Urothelium cell line (cell line): ENCODE measurements at places on chromosomes 5 and 9.

DNA sequence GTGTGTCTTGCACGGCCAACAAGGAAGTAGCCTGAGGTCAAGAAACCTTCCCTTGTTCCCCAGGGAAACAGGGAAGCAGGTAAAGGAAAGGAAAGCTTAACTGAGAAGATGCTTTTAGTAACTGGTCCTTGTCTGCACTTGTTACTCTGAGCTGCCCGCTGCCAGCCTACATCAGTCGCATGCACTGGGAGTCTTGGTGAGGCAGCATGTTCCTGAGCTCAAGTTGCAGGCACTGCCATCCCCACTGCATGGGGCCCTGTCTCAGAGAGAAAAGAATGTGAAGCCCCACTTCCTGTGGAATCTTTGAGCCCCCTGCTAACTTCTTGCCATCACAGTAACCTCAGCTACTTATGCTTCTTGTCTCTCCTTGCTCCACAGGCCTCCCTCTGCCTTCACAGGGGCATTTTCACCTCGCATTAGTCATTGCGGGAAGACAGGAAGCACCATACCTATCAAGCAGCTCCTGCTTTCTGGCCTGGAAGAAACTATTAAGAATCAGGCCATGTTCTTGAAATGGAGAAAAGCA is 344.1 kb upstream of the ADAMTSL1 start:
- no peak for DNase-seq

DNA sequence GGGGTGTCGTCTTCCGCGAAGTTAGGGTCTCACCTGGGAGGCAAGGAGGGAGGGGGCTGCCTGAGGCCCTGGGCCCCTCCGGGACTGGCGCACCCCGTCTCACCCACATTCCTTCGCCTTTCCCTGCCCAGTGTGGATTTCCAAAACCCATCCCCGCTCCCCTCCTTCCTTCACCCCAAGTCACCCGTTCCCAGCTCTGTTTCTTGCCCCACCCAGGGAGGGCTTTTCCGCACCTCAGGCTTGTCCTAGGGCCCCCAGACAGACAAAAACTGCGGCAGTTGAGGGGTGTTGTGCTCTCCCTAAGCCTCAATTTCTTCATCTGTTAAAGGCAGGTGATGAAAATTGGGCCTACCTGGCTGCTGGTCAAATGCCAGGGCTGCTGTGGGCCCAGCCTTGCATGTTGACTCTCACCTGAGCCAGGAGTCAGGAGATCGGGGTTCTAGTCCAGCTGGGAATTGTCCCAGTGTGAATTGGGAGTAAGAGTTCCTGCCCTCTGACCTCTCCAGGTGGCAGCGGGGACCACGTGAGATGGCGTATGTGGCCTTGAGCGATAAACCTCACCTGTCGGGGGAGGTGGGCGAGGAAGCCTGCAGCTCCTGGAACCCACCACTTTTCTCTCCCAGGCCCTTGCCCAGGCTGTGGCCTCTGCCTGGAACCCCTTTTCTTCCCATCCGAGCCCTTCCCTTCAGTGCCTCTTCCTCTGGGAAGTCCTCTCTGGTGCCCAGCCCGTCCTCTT is 143.4 kb upstream of the IER5L start:
- DNase-seq = no peak

DNA sequence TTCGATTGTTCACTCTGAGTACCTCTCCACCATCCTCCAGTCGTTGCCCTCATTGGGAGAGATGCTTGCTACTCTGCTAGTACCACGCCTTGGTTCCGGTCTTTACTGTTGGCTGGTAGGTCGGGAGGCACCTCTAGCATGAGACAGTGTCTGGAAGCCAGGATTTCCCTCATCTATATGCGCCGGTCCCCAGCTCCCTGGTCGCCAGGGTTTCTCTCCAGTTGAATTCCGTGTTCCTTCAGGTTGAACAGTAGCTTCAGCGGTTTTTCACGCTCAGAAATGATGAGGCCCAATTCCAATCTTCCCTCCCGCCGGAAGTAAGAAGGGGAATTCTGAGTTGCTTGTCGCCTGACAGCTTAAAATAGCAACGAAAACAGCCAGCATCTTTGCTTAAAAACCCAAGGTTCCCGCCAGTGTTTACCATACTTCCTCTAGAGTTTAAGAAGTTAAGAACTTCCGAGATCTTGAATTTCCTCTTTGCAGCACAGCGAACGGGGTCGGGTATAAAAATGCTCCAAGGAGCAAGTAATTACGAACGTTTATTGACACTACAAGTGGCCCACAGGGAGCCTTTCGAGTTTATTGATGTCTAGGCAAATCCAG is 1.3 kb upstream of the ST8SIA4 start:
- no peak for DNase-seq

DNA sequence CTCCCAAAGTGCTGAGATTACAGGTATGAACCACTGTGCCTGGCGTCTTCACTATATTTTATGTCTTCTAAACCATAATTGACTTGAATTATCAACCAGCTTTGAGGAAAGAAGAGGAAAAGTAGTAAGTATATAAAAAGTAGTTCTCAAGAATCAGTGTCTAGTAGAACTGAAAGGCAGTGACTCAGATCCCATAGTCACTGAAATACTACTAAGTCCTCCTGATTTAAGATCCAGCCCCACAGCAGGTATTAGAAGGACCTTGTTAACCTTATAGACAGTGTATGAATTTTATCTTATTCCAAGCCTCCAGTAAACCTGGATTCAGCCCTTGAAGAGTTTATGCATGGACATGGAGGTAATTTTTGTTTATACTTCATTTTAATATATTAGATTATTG is 31.5 kb downstream of the LNPEP start:
- no peak for DNase-seq

- no peak for DNase-seq
Observed at GRCh38 chr5:140547508-140548299, at the start of gene EIF4EBP3. TSS of gene EIF4EBP3 (plus strand) at chr5:140547662. CDS start at chr5:140547738, 76 bp downstream.

- DNase-seq = no peak
Observed at GRCh38 chr5:124740991-124741583, 5.4 kb downstream of the ZNF608 start.

GRCh38 chr9:89902450-89903140 is 297.8 kb downstream of the GADD45G start:
- DNase-seq = peak; percentile 60

DNA sequence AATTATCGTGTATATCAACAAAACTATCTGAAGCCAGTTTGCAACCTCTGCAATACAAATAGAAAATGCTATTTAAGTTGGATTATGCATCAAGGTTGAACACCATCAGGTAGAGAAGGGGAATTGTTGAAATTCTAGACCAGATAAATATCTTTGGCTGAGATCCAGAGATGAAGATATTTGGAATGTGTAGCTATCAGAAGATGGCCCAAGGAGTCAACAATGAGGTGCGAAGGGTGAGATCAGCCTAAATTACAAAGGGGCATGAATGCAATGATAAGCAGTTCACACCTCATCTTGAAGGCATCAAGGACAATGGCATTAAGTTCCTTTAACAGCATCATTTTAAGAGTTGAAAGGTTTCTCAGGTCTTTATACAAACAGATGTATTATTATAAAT is 572.1 kb upstream of the DMAC1 start:
- DNase-seq = no peak

GRCh38 chr9:77176106-77176505 is 1.2 kb upstream of the VPS13A start:
- DNase-seq = no peak

DNA sequence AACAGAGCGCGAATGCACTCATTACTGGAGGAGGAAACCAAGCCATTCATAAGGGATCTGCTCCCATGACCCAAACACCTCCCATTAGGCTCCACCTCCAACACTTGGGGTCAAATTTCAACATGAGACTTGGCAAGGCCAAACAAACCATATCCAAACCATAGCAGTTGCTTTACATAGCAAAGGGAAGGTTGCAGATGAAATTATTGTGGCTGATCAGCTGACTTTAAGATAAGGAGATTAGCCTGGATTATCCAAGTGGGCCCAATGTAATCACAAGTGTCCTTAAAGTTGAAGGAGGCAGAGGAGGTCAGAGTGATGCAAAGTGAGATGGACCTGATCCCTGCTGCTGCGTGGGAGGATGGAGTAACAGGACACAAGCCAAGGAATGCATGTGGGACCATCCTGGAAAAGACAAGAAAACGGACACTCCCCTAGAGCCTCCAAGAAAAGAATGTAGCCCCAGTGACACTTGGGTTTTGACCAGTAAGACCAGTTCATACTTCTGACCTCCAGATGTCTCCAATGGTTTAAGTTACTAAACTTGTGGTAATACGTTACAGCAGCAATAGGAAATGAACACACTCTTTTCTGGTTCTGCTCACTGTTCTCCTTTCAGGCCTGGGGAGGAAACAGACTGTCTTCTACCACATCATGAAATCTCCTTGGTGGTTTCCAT is 167.3 kb downstream of the GNAQ start:
- no peak for DNase-seq

GRCh38 chr5:18745042-18745987 is 1111.1 kb downstream of the TAF11L14 start:
- DNase-seq = peak; percentile 35

DNA sequence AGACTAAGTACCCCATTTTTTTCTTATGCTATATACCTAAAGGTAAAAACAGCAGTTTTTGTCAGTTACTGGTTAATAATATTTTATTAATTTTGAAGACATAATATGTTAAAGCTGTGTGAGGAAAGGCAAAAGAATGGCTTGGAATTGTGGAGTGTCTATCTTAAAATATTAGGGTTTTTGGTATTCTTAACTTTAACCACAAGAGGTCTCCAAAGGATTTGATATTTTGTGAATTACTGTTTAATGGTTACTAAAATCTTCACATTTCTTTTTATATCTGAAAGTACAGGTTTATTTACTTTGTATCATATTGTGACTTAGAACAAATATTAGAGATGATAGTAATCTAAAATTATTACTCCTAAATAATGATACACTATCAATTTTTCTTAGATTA is 32.0 kb upstream of the DHFR start:
- DNase-seq = peak; percentile 7

GRCh38 chr5:179905161-179905560 is 2.5 kb downstream of the TBC1D9B start:
- DNase-seq = no peak

DNA sequence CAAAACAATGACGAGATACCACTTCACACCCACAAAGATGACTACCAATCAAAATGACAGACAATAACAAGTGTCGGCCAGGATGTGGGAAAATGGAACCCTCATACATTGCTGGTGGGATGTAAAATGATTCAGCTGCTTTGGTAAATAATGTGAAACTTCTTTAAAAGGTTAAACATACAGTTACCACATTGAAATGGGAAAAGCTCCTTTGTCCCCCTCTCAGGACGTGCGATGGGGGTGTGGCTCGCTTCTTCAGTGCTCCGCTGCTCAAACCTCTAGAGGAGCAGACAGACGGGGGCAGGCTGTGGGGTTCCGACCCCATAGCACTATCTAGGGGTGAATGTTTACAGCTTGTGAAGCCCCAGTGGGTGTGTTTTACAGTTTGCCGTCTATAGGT is 8.0 kb upstream of the PLPP6 start:
- no peak for DNase-seq

DNA sequence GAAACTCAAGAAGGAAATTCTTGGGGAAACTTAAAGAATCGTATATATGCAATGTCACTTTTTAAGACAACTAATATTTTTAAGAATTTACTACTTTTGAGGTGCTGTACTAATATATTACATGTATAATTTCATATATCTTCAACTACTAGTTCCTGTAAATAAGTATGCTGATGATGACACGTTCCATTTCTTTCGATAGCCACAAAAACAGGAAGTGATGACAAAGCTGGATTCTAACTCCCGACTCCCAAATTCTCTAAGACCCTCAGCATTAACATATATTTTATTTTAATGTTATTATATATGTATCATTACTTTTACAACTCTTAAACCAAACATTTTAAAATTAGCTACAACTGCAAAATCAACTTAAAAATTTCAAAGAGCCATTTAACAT is 74.8 kb downstream of the STK32A start:
- no peak for DNase-seq

- no peak for DNase-seq
Observed at GRCh38 chr9:135612981-135613910, 26.1 kb downstream of the GLT6D1 start.
